ENCODE measurements at places on chromosomes 12 and 14.

DNA sequence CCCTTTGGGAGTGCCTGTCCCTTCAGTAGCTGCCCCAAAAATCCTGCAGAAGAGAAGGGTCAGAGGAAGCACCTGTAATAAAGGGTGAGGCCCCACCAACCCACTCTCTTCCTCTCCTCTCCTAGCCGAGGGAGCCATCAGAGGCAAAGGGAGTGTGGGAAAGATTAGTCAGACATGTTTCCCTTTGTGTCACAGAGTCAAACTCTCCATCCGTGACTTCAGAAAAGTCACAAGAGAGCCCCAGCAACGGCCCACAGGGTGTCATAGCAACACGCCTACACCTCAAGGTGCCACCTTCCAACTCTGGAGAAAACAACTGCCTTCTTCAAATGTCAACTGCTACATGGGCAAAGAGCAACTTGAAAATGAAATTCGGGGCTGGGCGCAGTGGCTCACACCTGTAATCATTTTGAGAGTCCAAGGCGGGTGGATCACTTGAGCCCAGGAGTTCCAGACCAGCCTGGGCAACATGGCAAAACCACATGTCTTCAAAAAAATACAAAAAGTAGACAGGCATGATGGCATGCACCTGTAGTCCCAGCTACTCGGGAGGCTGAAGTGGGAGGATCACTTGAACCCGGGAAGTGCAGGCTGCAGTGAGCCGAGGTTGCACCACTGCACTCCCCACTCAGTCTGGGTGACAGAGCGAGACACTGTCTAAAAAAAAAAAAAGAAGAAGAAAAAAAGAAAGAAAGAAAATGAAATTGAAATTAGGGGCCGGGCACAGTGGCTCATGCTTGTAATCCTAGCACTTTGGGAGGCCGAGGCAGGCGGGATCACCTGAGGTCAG is 17.7 kb upstream of the CD27 start:
- peak; percentile 88 for DNase-seq

- no peak for DNase-seq
Measured at GRCh38 chr12:86959766-86960458, 703.7 kb upstream of the MGAT4C start.

GRCh38 chr12:124939421-124940142 is 25.1 kb upstream of the UBC start:
- DNase-seq = peak; percentile 78

- DNase-seq = no peak
Measured at GRCh38 chr14:105857220-105857825, 330.9 kb downstream of the TMEM121 start.

DNA sequence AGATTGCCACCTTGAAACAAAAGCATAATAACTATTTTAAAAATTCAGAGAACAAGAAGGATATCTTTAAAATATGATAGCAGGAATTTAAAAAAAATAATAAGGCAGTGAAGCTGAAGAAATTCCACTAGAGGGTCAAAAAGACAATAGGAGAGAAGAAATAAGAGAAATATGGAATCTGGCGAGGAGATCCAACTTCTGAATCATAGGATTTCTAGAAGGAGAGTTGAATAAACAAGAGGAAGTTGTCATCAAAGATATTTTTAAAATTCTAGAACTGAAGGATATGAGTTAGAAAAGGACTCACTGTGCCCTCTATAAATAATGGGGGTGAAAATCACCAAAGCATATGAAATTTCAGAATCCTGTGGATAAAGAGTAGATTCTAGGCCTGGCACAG is 26.8 kb upstream of the TOMM20L start:
- no peak for DNase-seq

DNA sequence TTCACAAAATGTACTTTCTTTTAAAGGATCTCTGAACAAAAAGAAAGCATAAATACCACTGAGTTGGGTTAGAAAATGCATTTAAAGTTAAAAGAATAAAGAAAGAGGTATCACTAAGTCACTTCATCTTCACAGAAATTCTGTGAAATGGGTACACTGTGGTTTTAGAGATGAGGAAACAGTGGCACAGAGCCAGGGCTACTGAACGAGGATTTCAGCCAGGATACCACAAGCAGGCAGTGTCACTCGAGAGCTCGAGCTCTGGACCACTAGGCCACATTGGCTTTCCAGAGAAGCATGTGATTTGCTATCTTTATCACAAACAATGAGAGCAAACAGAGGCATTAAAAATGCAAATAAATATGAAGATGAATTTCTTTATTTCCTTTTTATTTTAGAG is 51.0 kb downstream of the WDHD1 start:
- DNase-seq = no peak

GRCh38 chr14:92457016-92457565 is 56.5 kb upstream of the RIN3 start:
- no peak for DNase-seq

- no peak for DNase-seq
Measured at GRCh38 chr14:101963052-101963451, 1.3 kb upstream of the DYNC1H1 start.

- DNase-seq = no peak
Measured at GRCh38 chr12:78797196-78797931, 67.2 kb upstream of the SYT1 start.

DNA sequence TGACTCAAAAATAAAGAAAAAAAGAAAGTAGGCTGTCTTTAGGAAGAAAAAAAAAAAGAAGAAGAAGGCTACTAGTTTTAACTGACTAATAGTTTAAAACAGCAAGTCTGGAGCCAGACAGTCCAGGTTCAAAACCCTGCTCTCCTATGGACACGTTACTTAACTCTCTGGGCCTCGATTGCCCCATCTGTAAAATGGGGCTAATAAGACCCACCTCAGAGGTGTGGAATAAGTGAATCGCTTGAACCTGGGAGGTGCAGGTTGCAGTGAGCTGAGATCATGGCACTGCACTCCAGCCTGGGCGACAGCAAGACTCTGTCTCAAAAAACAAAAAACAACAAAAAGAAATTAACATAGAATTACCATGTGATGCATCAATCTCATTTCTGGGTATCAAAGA is 10.5 kb upstream of the SCARB1 start:
- DNase-seq = no peak

All from stimulated activated CD4-positive, alpha-beta T cell treated with anti-CD3 and anti-CD28 coated beads, TNF-alpha, amount 100 ng/mL, for 4 hours (primary cell).